Spinal cord (tissue), 10 donors: ENCODE measurements at places on chromosomes 7 and 10. TPM values are rescaled to one million over a fixed set of nuclear protein-coding genes. Genes with fewer than 3 reads are reported as not detected.

The LIPK gene
- total RNA-seq, result not detected

GRCh38 chr10:127720903-127721302, 16.1 kb upstream of the FOXI2 start:
- DNase-seq, result no peak

- DNase-seq, result no peak
Measured at GRCh38 chr10:76278811-76279460, 847.5 kb downstream of the LRMDA start.

DNA sequence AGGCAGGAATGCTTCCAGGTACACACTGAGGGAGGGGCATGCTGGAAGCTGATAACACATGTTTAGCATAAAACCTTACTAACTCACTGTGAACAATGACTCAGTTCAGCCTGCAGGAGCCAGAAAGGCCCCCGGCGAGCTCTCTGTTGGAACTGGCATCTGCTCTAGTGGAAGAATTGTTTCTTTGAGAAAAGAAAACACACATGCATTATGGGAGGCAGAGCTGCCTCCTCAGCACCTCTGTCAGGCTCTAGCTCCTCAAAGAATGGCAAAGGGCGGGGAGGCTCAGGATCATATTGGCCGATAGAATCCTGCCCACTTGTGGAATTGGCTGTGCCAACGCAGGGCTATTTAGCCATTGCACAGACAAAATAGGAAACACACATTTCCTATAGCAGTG, 338.3 kb downstream of the CXCL12 start:
- DNase-seq, result peak; percentile 78

The AZGP1 gene
- 4.5 TPM for total RNA-seq

The RPP38 gene
- 14.8 TPM for total RNA-seq

- no peak for DNase-seq
Measured at GRCh38 chr10:78148216-78148960, 114.7 kb downstream of the RPS24 start.

The WNT16 gene
- 12.0 TPM for total RNA-seq

- DNase-seq, result no peak
Measured at GRCh38 chr10:77253147-77253545, 384.5 kb downstream of the KCNMA1 start.

The LOXL4 gene
- 1.6 TPM for total RNA-seq

GRCh38 chr7:111438369-111439289, 123.7 kb downstream of the IMMP2L start:
- peak; percentile 31 for DNase-seq

GRCh38 chr10:76210211-76210610, 778.8 kb downstream of the LRMDA start:
- DNase-seq, result no peak

The NAT16 gene
- 0.61 TPM for total RNA-seq

GRCh38 chr7:96237040-96237439, 84.9 kb downstream of the SLC25A13 start:
- no peak for DNase-seq

- DNase-seq, result no peak
Measured at GRCh38 chr7:155208681-155209477, 88.8 kb upstream of the INSIG1 start.

GRCh38 chr7:127844707-127845331, 186.4 kb downstream of the LRRC4 start:
- DNase-seq, result no peak

The C10orf53 gene
- 0.11 TPM for total RNA-seq

DNA sequence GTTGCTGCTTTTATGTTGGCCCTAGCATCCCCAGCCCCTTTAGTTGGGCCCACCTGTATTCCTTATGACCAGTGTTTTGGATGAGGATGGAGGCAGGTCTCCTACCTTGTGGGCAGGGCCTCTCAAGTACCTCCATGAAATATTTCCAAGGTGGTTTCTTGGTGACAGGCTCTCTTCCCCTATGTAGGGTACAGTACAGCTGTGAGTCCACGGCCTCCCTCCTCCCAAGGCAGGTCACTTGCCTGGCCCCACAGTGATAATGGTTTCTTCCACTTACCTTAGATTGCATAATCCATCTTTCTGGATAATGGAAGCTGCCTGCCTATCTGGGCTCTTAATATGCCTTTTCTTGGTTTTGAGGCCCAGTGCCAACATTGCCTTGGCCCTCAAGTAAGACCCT, 110.4 kb downstream of the NT5C2 start:
- no peak for DNase-seq

DNA sequence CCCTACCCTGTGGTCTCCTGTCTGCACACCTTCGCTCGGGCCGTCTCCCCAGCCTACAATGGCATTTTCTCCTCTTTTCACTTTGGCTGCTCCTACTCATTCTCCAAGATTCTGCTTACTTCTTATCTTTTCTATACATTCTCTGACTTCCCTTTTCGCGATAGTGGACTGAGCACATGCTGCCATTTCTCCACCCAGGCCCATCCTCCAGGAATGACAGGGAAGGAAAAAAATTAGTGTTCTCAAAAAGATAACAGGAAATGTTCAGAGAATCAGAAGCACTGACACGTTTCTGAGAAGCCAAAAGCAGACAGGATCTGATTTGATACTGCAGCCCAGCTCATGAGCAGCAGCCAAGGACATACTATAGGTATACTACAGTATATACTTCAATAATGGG, 6.4 kb upstream of the ANXA11 start:
- no peak for DNase-seq

The BEND7 gene
- total RNA-seq, result 20.0 TPM

DNA sequence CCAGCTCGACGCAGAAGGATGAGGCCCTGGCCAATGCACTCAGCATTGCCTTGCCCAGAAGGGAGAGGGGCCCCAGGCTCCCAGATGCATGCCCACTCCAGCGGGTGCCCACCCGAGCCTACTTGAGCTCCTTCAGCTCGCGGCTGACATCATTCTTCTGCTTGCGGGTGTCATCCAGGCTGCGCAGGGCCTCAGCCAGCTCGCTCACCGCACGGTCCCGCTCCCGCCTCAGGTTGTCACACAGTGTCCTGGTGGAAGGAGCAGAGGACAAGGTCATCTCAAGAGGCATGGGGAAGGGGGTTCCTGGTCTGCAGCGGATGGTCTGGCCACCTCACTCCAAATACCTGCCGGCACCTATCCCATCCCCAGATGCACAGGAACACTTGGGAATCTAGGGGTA, 92.8 kb downstream of the DLG5 start:
- no peak for DNase-seq

The PMS2 gene
- 25.6 TPM for total RNA-seq

GRCh38 chr7:35802649-35803048, 1.8 kb downstream of the SEPTIN7 start:
- DNase-seq, result no peak

DNA sequence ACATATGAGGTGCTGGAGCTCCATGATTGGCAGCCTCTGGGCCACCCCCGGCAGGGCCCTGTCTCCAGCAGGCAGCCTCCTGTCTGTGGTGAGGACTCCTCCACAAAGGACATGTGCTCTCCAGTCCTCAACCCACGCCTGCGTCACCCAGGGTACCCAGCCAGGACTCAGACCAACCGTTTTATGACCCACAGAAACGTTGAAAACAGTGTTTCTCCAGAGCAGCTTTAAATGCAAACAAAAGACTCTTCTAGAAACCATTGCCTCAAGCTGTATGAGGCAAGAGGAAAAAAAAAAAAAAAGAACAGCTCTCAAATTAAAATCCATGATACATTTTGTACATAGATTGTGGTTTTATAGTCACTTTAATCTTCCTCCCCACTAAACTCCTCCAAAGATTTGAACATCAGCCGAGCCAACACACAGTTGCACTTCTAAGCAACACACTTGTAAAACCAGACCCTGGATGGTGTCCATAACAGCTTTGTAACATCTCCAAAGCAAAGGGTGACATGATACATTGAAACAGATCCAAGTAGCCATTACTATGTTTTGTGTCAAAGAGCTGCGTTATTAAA, 175.0 kb upstream of the LYZL2 start:
- DNase-seq, result no peak

GRCh38 chr7:37709631-37710509, 26.3 kb downstream of the GPR141 start:
- DNase-seq, result no peak

- no peak for DNase-seq
Measured at GRCh38 chr10:96665306-96665705, 55.0 kb downstream of the PIK3AP1 start.

- DNase-seq, result no peak
Measured at GRCh38 chr7:71133856-71134255, 1.9 kb downstream of the GALNT17 start.

- no peak for DNase-seq
Measured at GRCh38 chr10:34633374-34633773, 181.7 kb downstream of the PARD3 start.

DNA sequence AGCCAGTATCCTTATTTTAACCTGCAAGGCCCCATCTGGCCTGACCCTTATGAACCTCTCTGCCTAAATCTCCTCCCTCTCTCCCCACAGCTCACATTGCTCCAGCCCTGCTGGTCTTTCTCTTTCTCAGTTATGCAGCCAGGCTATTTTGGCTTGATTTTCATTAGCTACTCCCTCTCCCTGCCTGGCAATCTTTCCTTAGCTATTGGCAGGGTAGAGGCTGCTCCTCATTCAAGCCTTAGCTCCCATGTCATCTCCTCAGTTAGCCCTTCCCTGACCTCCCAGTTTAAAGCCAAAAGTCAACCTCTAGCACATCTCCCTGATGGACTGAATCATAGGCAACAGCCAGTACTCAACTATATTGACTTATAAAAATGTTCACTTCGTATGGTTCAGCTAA, 214.4 kb upstream of the CELF2 start:
- peak; percentile 6 for DNase-seq
